ENCODE measurements at places on chromosomes 13 and 19.

DNA sequence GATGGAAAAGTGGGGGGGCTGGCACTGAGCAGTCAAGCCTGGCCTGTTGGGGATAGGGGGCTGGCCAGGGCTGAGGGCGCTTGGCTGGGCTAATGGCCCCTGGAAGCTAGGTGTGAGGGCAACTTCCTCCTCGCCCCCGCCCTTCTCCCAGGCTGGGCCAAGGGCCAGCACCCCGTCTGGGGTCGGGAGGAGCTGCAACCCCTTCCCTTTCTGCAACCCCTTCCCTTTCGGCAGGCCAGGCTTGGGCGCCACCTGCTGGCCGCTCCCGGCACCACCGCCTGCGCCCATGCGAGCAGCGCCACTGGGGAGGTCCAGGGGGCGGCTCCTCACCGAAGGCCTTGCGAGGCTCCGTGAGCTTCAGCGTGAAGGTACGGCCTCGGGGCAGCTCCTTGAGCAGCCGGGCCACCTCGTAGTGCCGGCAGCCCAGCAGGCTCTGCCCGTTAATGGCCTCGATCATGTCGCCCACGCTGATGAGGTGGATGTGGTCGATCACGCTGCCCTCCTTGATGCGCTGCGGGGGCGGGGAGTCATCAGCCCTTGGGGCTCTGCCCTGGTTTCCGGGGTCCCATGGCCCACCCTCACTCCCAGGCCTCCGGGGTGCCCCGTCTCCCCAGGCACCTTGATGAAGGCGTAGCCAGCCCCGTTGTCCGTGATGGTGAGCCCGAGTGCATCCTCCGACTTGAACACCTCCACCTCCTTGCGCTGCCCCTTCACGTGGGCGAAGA, 5.0 kb upstream of the PTGER1 start:
- peak; percentile 91 for DNase-seq

DNA sequence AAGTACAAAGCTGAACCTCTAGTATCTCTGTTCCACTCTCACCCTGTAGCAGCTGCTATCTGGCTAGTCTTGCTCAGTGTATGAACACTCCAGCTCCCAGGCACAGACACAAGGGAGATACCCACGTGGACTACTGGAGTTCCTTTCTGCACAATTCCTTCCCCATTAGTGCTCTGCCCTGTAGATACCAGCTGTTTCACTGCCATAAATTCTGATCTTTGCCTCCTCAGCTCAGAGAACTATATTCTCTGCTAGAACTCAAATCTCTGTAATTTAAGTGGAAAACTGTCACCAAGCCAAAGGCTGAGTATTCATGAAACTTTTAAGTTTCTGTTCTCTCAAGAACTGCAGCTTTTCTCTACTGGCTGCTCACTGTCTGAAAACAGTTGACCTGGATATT, 273.7 kb downstream of the DIAPH3 start:
- DNase-seq: no peak

DNA sequence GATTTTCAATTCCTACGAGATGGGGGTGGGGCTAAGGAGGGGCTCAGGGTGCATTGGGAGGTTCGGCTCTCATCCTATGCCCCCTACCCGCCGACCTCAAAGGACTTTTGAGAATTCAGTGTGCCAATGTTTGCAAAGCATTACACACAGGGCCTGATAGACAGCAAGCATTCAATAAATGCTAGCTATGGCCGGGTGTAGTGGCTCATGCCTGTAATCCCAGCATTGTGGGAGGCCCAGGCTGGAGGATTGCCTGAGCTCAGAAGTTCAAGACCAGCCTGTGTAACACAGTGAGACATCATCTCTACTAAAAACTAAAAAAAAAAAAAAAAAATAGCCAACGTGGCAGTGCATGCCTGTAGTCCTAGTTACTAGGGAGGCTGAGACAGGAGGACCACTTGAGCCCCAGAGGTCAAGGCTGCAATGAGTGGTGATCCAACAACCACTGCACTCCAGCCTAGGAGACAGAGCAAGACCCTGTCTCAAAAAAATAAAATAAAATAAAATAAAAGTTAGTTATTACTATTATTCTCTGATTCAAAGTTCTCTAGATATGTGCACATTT, 1.9 kb upstream of the CBLC start:
- DNase-seq: no peak

- DNase-seq: no peak
These were observed 19.4 kb downstream of the TSHZ3 start for GRCh38 chr19:31329819-31330218.

DNA sequence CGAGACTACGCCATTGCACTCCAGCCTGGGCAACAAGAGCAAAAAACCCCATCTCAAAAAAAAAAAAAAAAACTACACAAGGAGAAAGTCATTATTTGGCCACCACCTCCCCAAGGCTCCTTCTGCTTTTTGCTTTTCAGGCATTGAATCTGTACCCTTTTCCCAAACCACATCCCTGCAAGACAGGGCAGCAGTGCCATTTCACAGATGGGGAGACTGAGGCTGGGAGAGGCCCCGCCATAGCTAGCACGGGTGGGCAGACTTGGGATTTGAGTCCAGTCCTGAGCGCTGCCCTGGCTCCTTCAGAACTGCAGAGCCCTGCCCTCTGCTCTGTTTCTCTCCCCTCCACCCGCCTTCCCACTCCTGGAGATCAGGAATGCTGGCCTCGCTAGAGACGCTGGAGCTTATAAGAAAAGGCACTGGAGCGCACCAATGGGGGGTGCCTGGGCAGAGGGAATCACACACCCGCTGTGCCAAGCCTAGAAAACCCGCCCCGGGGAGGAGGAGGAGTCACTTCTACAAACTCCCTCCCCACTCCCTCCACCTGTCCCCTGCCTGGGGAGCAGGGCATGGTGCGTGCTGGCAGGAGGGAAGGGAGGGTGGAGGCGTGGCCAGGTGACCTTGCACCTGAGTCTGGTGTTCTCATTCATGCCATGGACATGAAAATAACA, 17.6 kb downstream of the TJP3 start:
- no peak for DNase-seq

GRCh38 chr19:41427647-41428480, 690 bp upstream of the B3GNT8 start:
- peak; percentile 77 for DNase-seq

DNA sequence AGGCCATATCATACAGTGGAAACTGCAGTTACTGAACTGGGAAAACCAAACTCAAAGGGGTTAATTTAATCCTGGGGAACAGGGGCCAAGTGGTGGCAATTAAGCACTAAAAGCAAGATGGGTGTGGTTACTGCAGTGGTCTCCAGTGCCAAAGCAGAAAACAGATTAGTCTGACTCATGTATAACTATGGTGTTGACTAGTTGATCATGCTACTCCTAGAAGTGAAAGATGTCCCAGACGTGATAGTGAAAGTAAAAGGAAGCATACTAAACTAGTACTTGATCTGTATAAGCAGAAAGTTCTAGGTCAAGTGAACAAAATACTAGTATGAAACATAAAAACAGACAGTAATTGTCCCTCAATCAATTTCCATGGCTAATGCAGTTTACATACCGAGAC, 360.0 kb upstream of the SLITRK5 start:
- no peak for DNase-seq

GRCh38 chr13:76798037-76798436, 88.2 kb downstream of the KCTD12 start:
- no peak for DNase-seq
